Activated T-helper 1 cell treated with anti-CD3 and anti-CD28 coated beads, Interleukin-2, amount 50 U/mL, for 16 hours (primary cell): ENCODE measurements at places on chromosomes 6 and 20.
A peak's percentile ranks its signal among the peaks of the same experiment; 100 is the strongest.

GRCh38 chr6:72856801-72857200 is 234.9 kb downstream of the KCNQ5 start:
- no peak for DNase-seq

DNA sequence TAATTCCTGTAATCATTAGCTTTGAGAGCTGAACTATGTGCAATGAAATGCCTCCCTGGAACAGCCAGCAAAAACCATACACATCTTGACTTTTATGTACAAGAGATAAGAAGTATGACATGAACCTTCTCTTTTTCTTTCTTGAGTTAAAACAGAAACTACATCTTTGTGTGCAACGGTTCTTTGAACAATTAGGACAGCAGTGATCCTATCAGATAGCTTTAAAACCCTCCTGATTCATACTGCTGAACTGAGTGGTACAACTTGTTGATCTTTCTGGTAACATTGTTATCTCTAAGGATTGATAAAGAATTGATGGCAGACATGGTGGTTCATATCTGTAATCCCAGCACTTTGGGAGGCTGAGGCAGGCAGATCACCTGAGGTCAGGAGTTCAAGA is 43.4 kb downstream of the TRAF3IP2 start:
- no peak for DNase-seq

DNA sequence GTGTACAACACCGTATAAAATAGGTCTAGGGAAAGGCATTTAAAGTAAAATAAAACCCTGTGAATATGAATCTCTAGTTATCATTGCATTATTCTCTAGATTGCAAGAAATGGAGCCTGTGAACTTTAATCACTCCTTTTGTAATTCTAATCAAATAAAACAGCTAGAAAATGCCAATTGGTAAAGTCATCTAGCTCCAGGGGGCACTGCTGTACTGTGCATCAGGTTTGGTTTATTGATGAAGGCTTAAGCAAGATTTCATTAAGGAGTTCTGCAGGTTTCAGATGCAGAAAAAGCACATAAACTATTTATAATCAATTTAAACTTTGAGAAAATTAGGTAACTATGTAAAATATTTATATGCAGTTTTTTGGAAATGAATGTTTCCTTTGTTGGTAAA is 645.0 kb downstream of the PHF3 start:
- DNase-seq = no peak

GRCh38 chr6:46491201-46491627 is at the start of gene RCAN2:
TSS of gene RCAN2 (minus strand) at chr6:46491449.
- no peak for DNase-seq

DNA sequence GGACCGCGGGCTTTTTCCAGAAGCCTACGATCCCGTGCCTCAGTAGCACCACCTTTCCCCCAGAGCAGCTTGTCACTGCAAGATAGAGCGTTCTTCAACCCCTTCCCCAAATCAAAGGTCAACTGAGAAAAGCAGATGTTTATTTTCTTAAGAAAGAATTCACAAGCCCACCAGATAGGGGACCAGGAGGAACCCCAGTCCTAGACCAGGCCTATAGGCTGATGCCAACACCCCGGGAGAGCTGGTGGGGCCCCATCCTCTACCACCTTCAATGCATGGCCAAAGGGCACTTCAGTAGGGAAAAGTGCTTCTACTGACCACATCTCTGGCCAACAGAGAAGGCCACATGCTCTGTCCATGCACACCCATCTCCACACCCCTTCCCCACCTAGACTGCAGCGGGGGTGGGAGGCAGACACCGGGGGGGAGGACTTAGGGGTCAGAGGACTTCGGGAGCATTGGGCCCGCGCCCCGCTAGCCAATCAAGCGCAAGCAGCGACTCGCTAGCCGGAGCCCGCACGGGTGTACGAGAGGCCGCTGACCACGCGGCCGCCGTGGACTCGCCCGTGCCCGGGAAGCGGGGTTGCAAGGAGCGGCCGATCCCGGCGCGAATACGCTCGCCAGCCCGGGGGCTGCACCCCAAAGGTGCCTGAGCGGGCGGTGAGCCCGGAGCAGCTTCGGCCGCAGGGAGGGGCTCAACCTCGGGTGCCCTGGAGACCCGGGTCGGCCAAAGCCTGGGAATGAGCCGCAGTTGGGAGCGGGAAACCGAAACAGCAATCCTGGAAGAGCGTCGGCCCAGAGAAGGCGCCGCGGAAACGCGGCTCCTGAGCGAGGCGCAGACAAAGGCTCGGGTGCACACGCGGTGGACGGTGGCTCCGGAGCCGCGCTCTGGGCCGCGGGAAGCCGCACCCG is 2.8 kb downstream of the PDE10A start:
- DNase-seq = no peak

DNA sequence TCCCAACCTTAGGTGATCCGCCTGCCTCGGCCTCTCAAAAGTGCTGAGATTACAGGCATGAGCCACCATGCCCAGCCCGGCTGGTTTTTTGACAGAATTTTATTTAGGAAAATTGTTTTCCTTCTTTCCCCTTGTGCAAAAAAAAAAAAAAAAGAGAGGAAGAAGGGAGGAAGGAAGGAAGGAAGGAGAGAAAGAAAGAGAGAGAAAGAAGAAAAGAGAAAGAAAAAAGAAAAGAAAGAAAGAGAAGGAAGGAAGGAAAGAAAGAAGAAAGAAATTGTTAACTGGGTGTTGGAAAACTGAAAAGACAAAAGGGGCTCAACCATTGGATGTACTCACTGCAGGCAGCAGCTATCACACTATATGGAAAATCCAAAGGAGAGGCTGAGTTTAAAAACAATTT is 1.4 kb upstream of the RNF8 start:
- no peak for DNase-seq

GRCh38 chr6:134603561-134603960 is 285.6 kb upstream of the SGK1 start:
- DNase-seq = no peak

DNA sequence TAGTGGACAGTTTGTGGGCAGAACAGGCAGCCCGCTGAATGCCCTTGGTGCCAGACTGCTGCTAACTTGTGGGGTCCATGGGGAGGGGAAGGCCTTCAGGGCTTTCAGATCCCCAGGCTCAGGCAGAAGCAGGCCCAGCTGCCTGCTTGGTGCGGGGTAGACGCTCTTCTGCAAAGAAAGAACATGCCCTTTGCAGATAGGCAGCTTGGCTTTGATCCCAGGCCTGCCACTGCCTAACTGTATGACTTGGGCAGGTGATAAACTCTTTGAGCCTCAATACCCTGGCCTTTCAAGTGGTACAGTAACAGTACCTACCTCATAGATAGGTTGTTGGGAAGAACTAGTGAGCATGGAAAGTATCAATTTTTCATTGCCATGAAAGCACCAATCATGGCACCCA is 28.4 kb downstream of the CHMP4B start:
- no peak for DNase-seq

GRCh38 chr6:147595961-147596360 is 87.5 kb downstream of the SAMD5 start:
- no peak for DNase-seq

GRCh38 chr20:59314997-59315396 is 14.6 kb downstream of the EDN3 start:
- no peak for DNase-seq

DNA sequence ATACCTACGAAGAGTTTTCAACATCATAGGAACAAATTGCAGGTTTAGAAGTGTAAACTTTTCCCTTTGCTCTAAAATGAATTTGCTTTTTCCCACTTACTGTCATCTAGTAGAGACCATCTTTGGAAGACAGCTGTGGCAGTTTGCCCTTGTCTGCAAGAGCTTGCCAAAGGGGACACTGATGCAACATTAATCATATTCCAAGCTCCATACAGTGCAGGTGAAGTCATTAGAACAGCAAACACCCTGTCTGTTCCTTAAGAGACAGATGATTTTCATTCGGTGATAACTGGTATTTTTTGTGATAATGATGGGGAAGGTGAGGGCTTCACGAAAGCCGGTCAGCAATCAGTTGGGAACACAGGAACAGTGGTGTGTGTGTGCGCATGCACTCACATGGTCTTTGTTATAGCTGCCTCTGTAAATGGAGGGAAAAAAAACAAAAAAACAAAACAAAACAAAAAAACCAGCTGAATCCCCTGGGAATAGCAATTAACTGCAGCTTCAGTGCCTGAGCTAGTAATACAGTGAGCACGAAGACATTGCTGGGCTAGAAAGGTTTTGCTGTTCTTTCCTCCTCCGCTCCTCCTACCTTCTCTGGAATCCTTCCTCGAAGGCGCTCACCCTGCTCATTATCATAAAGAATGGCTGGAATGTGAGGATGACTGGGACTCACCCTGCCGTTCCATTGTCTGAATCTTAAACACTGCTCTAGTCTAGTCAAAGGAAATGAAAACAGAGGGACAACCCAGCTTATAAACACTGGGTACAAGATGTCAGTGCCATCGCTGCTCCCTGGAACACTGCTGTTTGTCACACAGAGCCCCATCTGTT is 35.2 kb upstream of the KIF13A start:
- DNase-seq = no peak

DNA sequence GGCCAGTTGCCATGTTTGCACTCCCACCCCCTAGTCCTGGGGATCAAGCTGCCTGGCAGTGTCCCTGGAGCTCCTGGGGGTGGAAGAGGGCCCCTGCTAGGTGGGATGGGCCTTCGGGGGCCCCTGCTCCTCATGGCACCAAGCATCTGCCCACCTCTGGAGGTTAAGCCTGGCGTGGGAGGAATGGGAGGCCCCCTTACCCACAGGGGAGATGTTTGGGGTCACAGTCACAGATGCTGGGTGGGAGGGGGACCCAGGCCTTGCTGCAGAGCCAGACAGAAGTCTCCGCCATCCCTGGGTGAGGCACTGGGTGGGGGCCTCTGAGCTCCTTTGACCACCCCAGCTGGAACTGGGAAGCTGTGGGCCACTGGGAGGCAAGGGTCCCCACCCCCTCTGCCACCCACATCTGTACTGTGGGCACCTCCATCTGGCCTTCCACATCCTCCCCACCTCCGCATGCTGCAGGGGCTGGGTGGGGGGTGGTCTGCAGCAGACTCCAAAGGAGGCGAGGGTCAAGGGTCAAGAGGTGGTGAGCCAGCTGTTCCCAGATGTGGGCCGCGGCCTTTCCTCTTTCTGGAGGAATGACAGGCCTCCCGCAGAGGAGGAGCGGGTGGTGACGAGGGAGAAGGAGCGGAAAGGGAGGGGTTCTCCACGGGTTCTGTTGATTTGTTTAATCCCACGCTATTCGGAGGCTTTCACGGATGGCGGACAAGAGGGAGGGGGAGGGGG is 41.5 kb downstream of the YTHDF1 start:
- no peak for DNase-seq

- DNase-seq = no peak
Observed at GRCh38 chr6:53018446-53018845, 23.4 kb upstream of the GSTA4 start.

DNA sequence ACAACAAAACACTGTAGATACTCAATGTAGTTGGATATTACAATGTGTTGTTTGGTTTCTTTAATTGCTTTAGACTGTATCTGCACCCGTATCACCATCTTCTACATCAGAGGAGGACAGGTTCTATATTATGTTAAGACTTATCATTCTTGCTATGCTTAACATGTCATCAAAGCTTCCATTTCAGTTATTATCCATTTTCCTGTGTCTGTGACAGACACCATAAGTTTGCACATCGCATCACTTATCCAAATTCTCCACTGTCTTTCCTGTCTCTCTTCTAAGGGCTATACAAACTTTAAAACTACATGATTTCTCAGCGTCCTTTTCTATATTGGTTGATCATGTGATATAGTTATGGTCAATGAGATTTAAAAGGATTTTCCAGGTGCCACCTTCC is 719.0 kb downstream of the TBC1D32 start:
- DNase-seq = no peak

GRCh38 chr6:107729098-107729497 is 95.0 kb downstream of the SCML4 start:
- DNase-seq = no peak

DNA sequence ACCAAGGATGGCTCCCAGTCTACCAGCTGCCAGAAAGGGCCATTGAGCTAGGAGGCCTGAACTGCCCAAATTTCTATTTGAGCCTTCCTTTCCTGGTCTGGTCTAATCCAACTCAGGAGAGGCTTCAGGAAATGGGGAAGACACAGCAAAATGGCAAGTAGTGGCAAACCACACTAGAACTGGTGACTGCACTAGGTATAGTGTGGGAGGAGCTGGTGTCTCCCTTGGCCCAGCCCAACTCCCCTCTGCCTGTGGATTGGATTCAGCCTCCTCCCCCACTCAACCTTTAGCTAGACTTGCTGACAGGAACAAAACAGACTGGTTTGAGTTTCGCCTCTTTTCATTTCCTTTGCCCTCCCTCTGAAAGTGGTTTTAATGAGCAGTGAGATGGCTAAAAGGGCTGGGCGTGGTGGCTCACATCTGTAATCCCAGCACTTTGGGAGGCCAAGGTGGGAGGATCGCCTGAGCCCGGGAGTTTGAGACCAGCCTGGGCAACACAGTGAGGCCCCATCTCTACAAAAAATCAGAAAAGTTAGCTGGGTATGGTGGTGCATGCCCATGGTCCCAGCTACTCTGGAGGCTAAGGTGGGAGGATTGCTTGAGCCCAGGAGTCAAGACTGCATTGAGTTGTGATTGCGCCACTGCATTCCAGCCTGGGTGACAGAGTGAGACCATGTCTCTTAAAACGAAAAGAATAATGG is 17.5 kb downstream of the MRPS18A start:
- DNase-seq = no peak

DNA sequence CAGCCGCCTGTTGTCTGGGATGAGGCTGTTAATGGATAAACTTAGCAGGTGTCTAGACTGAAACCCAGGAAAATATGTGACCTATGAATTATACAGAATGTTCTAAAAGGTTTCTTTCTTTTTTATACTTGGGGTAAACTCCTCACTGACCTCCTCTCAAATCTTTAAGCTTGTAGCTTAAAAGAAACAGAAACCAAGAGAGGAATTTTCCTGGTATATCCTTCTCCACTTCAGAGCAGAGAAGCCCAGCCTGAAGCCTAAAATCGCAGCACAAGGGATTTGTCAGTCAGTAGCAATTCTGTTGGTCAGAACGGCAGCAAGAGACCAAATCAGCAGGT is 99.4 kb upstream of the RIPOR2 start:
- no peak for DNase-seq

- no peak for DNase-seq
Observed at GRCh38 chr6:137121401-137121997, 51.9 kb downstream of the IL22RA2 start.

- no peak for DNase-seq
Observed at GRCh38 chr6:14929291-14929690, 316.6 kb upstream of the JARID2 start.

GRCh38 chr6:157020881-157021343 is 243.7 kb downstream of the ARID1B start:
- peak; percentile 31 for DNase-seq

DNA sequence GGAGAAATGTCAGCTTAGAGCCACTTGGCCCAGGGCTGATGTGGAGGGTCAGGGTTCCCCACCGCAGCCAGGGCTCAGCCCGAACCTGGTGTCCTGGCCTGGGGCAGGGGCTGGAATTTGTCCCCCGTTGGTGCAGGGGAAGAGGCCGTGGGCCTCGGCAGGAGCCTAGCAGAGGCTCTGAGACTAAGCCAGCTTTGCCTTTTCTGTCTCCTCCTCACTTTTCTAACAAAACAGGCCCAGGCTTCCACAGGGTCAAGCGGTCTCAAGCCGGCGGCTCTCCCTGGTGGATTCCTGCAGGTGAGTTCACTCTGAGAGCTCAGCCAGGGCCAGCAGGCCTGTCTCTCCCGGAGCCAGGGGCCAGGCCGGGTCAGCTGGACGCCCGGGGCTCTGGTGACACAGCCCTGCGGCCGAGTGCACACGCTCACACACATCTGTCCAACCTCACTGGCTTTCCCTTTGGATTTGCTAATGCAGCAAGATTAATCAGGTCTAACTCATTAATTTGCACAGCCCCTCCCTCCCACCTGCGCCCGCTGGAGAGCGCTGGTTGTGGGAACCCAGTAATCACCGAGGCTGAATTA is 2.9 kb upstream of the CHRNA4 start:
- no peak for DNase-seq

GRCh38 chr6:92688342-92688741 is 731.0 kb downstream of the EPHA7 start:
- no peak for DNase-seq
